ENCODE measurements at places on chromosomes 5 and 9. TPM values are rescaled to one million over a fixed set of nuclear protein-coding genes. Genes with fewer than 3 reads are reported as not detected.

The HEMGN gene
- not detected for total RNA-seq

The ENTREP1 gene
- total RNA-seq = 0.14 TPM

The PLEKHG4B gene
- total RNA-seq = not detected

The PCDHB11 gene
- total RNA-seq = 5.4 TPM

- no peak for DNase-seq
Observed at GRCh38 chr9:88539246-88539645, 4.3 kb downstream of the NXNL2 start.

DNA sequence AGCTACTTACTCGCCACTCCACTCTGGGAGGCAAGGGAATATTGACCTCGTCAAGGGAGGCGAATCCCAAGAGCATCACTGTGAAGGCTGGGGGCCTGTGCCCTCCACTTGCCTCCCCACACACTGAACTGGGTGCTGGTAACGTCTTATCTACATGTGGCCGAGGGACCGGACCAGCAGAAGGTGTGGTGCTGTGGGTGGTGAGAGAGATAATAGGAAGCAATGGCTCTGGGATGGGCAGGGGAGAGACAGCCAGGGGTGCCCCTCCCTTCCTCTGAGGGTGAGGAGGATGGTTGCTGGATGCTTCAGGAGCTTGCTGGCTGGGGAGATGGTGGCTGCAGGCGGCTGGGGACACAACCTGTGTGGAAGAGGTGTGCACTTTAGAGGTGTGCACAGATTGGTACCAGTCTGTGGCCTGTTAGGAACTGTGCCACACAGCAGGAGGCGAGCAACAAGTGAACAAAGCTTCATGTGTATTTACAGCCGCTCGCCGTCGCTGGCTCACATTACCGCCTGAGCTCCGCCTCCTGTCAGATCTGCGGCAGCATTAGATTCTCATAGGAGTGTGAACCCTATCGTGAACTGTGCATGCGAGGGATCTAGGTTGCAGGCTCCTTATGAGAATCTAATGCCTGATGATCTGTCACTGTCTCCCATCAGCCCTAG, 100.3 kb downstream of the ENTREP1 start:
- DNase-seq = no peak
